ENCODE measurements at places on chromosomes 12 and 14.

GRCh38 chr12:117968826-117969659 lies at the start of gene KSR2:
Gene KSR2, minus strand, starts transcription at chr12:117968990. Its CDS starts 735 bp downstream, at chr12:117968255.
- DNase-seq = peak; percentile 88

DNA sequence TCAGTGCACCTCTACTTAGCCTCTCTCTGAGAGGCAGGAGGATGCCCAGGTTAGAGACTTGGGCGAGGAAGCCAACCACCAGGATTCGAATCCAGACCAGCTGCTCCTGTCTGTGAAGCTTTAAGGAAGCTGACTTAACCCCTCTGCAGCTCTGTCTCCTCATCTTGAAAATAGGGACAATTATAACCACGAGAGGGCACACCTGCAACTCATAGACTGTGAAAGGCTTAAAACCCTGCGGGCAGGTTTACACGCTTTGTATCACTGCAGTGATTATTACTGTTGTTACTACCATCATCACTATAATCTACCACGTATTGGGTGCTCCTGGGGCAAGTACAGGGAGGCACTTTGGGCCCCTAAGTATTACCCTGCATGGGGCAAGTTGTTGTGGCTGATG lies 379.8 kb downstream of the VRK1 start:
- DNase-seq = no peak

DNA sequence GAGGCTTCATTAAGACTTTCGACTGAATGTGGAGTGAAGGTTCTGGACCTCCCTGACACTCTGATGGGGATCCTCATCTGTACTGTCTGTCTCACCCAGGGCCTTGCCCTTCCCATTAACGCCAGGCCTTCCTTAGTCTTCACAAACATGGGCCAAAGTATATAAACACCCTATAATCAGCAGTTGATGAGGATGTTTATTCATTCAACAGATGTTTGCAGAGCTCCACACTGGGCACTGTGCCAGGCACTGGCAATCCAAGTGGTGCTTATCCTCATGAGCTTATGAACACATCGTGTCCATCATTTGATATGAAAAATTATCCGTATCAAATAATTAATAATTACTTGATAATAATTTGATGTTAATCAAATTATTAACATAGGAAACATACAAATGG lies 454.4 kb downstream of the FUT8 start:
- DNase-seq = no peak

- DNase-seq = no peak
These were observed 24.2 kb downstream of the YY1 start for GRCh38 chr14:100263141-100263540.

DNA sequence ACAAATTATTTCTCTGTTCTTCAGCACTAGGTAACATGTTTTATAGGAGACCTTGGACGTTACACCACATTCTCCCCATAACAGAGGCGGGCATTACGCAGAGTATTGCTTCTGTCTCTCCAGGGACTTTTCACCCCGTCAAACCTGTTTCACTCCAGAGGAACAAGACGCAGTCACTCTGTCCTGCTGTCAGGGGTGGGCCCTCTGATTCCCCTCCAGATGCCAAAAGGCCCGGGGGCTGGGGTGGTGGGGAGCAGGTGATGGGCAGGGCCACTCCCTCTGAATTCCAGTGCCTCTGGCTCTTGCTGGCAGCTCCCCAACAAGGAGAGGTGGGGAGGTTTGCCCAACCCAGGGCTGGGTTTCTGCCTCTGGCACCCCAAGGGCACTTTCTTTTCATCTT lies 71.9 kb downstream of the NTF3 start:
- DNase-seq = peak; percentile 20

DNA sequence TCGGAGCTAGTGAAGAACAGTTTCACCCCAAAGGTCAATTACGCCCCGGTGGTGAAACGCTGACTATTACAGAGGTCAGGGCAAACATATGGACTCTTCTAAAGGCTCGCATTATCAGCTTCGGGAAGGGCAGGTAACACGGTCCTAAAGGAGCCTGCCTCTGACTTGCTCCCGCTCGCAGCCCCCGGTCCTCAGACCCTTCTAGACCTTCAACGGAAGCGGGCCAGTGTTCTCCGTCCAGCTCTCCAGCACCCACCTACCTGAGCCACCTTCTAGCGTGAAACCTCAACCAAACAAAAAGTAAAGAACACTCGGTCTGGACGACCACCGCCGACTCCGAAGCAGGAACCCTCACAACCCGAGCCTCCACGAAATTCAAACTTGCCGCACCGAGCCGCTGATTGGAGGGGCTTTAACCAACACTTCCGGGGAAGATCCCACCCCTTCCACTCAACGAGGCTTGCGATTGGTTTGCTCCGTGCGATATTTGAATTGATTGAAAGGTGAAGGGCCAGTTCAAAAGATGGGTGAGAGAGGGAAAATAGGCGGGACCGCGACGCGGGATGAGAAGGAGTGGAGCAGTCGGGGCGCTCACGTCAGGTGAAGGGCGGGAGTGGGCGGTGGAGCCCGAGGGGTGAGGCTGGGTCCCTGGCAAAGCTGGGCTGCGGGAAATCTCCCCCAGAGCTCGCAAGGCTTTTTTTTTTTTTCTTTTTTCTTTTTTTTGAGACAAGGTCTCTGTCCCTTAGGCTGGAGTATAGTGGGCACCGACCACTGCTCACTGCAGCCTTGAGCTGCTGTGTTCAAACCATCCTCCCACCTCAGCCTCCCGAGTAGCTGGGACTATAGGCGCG lies at the start of gene DLGAP5:
DLGAP5 (minus strand) TSS at position 383 of the 851 bp plus-strand sequence. CDS start 2,406 bp downstream, outside the sequence.
- DNase-seq = peak; percentile 94

- DNase-seq = no peak
These were observed 139.8 kb upstream of the LGR5 start for GRCh38 chr12:71299541-71300376.

DNA sequence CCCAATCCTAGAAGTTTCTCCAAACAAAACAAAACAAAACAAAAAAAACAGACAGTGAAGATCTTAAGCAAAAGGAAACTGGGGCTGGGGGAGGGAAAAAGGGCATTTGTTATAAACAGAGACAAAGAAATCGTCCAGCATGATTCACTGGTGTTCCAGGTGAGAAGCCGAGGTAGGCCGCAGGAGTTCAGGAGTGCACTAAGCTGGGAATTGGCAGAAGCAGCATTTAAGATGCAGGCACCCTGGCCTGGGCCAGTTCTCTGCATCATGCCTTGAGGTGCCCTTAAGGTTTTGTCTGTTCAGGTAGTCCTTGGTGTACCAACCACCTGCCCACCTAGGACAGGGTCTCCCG lies 11.2 kb downstream of the TBX3 start:
- DNase-seq = no peak

DNA sequence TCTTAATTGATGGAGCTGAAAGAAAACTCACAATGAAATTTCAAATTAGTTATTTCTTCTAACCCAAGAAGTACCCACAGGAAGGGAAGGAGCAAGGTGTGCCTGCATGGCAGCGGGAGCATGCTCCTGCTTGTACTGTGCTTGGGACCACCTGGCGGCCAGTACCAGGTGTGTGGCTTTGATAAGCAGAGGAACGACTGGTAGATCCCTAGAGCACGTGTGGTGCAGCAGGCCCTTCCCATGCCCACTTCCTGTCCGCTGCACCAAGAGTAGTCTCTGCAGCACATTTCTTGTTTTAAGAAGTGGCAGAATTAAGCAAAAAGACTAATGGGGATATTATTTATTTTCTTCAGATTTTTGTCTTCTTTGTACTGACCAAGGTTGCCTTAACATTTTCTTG lies 122.3 kb upstream of the ATF1 start:
- DNase-seq = no peak

Measured in PC-9 (cell line).